ENCODE measurements at places on chromosomes 2 and 18.

- no peak for DNase-seq
Observed at GRCh38 chr2:9950521-9951271, 797 bp upstream of the GRHL1 start.

GRCh38 chr2:143051465-143051864 is 77.8 kb upstream of the ARHGAP15 start:
- DNase-seq, result no peak

DNA sequence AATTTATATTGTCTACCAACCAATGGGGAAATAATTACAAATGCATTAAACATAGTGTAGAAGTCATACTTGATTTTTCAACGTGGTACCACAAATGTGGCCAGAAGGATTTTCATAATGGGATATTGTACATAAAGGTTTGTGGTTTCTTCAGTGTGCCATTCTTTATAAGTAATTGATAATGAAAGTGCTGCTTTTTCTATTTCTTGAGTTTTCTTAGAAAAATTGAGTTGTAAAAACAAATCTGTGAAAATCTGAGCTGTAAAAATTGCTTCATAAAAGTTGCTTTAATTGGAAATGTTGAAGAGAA is 103.6 kb downstream of the KYNU start:
- DNase-seq, result no peak

DNA sequence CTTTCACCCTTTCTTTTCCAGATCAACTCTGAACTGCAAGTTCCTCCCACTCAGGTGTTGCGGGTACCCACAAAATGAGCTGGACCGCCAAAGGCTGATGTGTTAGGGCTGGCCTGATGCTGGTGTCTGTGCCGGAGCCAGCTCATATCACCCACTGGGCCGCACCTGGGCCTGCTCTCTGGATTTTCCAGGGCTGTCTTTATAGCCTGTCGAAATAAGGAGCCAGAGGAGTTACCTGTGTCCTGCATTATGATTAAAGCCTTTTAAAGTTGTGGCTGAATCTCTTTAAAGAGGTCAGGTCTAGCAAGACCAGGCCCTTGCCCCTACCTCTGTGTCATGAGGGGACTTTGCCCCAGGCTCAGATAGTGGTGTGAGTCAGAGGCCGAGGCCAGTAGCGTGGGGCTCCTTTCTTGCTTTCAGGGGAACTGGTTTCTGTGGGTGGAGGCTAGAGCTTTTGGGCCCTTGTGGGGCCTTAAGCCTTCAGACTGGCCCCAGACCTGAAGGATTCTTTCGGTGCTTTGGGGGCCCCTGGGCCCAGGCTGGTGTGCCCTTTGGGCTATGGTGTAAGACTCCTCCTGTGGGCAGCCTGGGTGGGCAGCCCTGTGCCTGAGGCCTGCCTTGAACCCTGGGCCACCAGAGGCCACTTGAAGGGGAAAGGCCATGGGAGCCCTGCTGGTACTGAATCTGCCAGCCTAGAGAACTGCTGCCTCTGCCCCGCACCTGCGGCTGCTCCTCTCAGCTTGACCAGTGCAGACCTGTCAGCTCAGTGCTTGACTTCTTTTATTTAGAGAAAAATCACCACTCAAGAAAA is 21.3 kb downstream of the OTOF start:
- DNase-seq, result no peak

GRCh38 chr18:11154368-11154989 is 5.1 kb upstream of the PIEZO2 start:
- DNase-seq, result no peak

GRCh38 chr2:9824956-9825720 is 18.1 kb upstream of the TAF1B start:
- no peak for DNase-seq

DNA sequence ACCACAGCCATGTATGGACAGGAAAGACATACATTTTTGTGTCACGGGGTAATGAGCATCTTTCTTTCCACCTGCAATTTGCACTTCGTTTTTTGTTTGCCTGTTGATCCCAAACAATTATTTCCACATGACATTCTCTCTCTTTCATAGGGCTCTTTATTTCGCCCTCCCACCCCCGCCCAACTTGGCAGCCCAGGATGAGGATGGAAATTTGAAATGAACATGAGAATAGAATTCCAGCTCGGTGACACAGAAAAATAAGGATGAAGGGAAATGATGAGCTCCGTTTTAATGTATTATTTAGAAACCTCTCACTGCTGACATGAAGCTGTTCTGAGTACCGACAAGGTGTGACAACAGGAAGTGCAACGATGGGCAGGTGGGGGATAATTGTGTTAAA is 443.3 kb downstream of the SOCS6 start:
- no peak for DNase-seq

GRCh38 chr2:21372654-21373053 is 248.9 kb downstream of the TDRD15 start:
- no peak for DNase-seq

GRCh38 chr2:207123335-207123744 is 42.4 kb downstream of the KLF7 start:
- no peak for DNase-seq

- no peak for DNase-seq
Observed at GRCh38 chr18:48963586-48964470, 13.1 kb upstream of the SMAD7 start.

DNA sequence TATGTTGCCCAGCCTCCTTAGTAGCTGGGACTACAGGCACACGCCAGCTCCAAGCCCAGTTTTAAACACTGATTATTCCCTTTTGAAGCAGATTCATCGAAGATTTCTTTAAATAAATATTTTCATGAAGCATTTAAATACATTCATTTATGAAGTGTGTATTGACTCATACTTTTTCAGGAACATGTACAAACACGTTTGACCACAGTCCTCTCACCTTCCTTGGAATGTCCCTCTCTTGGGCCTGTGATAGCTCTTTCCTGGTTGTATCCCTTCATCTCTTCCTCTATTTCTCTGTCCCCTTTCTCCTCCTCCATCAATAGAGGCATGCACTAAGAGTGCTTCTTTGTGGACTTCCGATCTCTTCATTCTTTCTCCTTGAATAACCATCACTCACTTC is 2.5 kb downstream of the PSTPIP2 start:
- no peak for DNase-seq

DNA sequence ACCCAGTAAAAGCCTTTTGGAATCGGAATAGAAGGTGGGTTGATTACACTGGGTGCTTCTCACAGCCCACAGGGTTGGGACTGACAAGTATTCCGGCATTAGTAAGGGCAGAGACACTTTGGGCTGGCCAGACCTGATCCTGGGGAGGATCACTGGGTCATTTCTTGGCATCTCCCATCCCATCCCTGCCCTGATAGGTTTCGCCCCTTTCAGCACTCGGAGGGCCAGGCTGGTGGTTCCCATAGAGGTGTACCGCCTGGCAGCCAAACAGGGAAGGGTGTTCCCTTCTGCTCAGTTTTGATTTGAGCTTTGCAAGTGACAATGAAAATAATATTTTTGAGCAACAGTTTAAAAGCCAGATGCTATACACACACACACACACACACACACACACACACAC is 37.3 kb downstream of the CYP1B1 start:
- DNase-seq, result no peak

Data from SIG-M5 (cell line).